ENCODE measurements at places on chromosomes 16 and 17.

DNA sequence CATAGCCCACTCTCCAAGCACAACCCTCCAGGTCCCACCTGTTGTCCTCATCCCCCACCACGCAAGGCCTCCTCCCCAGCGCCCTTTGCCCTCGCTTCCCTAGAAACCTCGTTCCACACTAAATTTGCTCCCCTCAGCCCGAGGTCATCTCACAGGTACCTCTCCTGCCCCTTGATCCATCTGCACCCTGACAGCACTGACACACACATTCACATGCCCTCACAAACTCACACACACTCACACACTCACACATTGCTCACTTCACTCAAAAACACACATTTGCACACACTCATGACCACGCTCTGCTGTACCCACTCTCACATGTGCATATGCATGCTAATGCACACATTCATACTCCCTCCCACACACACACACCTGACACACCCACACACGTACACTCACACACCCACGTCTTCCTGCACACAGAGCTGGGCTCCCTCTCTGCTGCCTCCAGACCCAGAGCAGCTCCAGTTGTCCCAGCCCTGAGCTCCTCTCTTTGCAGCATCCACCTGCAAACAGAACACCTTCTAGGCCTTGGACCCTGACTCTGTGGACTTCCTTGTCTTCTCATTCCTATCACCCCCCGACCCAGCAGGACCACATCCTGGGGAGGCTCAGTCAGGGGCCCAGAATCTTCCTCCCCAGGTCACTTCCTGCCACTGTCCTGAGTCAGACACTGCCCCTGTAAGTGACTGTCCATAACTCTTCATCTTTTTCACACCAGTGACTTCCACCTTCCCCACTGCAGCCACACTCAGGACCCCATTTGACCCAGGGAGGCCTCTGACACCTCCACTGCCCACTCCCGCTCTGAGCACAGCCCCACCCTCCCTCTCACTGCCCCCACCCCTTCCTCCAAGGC lies 4.9 kb downstream of the ASGR2 start:
- DNase-seq, result no peak

DNA sequence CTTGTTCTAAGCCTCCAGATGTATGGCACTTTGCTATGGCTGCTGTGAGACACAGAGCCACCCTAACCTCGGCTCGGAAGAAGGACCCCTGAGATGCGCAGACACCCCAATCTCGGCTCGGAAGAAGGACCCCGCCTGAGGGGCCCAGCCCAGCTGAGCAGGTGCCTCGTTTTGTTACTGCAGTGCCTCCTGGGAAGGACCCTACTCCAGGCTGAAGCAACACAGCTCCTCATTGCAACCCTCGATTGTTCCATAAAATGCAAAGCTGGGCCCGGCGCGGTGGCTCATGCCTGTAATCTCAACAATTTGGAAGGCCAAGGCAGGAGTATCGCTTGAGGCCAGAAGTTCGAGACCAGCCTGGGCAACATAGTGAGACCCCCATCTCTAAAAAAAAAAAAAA lies 61.3 kb downstream of the C16orf95 start:
- DNase-seq, result no peak

DNA sequence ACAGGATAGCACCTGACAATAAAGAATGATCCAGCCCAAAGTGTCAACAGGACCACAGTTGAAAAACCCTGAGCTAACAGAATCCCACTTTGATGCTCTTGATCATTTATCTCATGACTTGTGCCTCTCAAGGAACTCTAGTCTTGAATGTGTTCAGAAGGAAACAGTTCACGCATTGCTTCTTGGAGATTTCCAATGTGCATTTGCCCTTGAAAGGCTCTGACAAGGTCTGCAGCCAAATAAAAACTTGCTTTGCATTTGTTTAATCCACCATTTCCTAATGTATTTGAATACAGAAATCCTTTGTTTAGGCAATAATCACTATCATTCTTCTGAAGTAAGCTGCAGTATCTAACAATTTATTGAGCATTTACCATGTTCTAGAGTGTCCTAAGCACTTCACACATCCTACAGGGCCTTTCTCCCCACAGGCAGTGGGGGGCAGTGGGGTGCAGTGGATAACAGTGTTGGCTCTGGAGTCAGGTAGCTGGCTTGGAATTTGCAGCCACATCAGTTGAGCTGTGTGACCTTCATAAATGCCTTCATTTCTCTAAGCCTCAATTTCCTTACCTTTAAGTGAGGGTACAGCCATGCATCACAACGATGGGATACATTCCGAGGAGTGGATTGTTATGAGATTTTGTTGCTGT lies 239.7 kb downstream of the XYLT1 start:
- no peak for DNase-seq

DNA sequence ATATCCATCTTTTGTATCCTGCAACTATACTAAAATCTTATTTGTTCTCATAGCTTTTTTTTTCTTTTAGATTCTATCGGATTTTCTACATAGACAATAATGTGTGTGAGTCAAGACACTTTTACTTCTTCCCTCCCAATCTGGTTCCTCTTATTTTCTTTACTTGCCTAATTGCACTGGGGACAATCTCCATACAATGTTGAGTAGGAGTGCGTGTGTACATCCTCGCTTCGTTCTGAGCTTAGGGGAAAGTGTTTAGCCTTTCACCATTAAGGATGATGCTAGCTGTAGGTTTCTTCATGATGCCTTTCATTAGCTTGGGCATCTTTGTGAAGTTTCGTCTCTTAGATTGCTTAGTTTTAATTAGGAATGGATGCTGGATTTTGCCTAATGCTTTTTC lies 2.9 kb downstream of the SPATA32 start:
- DNase-seq, result no peak

DNA sequence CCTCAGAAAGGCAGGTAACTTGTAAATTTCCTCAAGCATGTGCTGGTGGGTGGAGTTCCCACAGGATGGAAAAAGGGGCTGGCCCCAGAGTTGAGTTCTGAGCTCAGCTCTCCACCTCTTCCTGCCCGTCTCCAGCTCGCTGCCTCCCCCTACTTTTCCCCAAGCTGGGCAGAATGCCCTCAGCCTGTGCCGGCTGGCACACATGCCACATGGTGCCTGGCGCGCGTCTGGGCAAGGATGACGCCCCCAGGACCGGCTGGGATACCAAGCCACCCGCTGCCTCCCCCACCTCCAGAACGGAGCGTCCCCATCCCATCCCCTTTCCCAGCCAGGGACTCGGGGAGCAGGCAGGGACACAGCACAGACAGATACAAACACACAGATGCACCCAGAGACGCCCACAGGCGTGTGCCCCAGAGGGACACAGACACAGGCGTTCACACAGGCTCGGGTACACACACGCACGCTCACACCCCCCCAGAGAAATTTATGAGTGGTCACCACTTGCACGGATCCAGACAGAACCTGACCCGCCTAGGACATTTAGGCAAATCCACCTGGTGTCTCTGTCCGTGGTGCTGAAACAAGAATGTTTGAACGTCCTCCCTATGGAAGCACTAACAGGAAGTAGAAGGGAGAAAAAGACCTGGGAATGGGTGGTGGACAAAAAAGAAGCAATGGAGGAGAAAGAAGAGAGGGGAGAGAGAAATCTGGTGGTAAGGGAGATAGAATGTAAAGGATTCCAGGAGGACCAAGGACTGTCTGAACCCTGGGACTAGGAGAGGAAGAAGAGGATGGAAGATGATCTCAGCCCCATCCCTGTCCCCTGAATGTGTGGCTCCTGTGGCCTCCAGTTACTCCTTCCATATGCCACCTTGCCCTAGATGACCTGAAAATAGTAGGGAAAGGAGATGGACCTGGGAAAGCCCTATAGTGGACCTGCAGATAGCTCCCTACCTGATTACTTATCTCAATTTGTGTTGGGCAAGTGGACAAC lies 15.5 kb downstream of the NEUROD2 start:
- peak; percentile 69 for DNase-seq
